ENCODE measurements at places on chromosomes 4 and X. TPM values are rescaled to one million over a fixed set of nuclear protein-coding genes. Genes with fewer than 3 reads are reported as not detected.

- DNase-seq = no peak
Observed at GRCh38 chr4:48781968-48782367, 1.9 kb upstream of the FRYL start.

- no peak for DNase-seq
Observed at GRCh38 chrX:24253469-24253868, 60.4 kb downstream of the SUPT20HL2 start.

- DNase-seq = no peak
Observed at GRCh38 chr4:153611679-153612078, 72.4 kb upstream of the TLR2 start.

DNA sequence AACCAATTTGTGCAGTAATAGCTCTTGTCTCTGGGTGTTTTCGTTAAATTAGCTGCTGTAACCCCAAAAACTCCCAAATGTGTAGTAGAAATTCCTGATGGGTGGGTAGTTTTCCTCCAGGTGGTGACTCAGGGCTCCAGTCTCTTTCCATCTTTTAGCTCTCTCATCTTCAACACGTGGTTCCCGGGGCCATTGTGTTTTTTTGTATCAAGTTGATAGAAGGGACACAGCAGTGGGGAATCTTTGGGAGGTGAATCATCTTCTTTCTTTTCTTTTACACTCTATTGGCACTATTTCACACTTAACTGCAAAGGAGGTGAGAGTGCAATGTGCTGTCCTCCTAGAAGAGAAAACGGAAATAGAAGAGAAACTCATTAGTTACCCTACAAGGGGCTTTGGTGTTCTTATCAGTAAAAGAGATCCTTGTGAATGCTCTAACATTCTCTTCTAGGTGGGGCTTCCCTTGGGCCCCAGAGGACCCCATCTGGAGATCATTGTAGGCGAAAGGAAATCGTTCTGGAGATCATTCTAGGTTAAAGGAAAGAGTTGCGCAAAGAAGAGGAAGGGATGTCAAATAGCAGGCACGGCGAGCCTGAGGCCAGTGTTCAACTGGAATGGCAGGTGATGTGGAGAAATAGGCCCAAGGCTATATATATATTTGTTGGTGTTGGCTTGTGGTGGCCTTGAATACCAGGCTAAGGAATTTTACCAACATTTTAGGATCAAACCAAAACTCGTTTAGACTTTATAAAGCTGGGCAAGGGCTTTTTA is 68.2 kb upstream of the ACSL1 start:
- no peak for DNase-seq

DNA sequence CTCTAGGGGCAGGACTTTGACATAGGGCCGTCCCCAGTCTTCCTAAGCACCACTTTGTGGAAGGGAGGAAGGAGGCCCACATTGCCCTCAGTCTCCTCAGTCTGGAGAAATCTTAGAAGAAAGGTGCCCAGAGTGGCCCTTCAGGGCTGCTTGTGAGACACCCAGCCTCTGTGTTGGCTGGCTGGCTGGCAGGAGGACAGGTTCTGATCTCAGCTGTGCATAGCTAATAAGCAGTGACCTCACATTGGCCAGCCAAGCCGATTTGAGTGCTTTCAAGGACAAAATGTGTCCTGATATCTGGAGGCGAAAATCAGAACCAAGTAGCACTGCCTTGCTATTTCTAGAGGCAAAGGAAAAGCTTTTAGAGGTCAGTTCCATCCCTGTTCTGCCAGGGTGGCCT is 211.5 kb downstream of the BCOR start:
- no peak for DNase-seq

PABPC1L2A gene
- not detected for total RNA-seq

Measured in glomerular endothelial cell (primary cell).